HuH-7.5 (cell line): ENCODE measurements at places on chromosomes 2 and 18.

DNA sequence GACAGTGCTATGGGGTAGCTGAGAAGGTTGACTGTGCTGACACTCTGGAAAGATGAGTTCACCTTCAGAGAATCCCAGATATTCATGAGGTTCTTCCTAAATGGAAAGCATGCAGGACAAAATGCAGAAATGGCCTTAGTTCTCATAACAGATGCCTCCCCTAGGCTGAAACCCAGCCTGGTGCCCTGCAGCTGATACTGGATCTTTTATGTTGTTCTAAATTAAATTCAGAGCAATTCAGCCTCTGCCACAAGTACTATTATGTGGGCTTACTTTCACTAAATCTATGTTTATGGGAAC is 172.0 kb upstream of the SERPINE2 start:
- DNase-seq, result no peak

GRCh38 chr18:3184275-3184963 is 35.3 kb downstream of the MYOM1 start:
- DNase-seq, result no peak

- no peak for DNase-seq
Observed at GRCh38 chr2:14420851-14421250, 211.7 kb upstream of the LRATD1 start.

DNA sequence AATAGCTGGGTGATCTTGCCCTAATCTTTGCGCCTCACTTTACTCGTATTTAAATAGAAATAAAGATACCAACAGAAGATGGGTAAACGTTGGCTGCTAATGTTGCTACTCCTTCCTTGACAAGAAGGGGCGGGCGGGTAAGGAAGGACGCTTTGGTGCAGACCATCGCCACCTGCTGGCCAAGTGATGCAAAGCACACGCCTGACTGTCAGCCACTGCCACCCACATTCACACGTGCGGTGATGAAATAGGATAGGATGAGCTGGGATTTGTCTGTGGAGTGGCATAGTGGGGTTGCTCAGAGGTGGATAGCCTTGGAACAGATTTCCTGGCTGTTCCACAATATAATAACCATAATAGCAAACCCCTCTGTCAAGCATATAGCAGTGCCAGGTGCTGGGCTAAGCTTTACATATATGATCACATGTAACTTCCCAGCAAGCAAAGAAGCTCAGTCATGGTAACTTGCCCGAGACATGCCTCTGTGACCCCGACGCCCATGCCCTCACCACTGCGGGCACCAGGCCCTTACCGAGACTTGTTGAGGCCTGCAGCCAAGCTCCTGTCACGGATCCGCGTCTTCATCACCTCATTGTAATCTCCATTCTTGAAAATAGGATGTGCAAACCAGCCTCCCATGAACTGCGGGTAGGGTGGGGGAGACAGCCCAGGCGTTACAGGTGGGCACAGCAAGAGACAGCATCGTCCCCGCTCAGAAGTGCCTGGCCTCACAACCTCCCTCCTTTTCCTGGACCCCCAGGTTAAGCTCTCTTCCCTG is 39.3 kb downstream of the LCT start:
- peak; percentile 72 for DNase-seq

GRCh38 chr2:1781291-1782080 is 37.2 kb upstream of the PXDN start:
- no peak for DNase-seq

DNA sequence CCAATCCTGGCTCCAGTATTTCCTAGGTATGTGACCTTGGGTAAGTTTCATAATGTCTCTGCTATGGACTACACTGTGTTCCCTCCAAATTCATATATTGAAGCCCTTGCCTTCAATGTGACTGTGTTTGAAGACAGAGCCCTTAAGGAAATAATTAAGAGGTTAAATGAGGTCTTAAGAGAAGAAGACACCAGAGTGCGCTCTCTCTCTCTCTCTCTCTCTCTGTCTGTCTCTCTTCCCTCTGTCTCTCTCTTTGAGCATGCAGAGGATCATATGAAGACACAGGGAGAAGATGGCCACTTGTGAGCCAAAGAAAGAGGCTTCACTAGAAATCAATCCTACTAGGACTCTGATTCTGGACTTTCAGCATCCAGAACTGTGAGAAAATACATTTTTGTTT is 52.2 kb downstream of the NXPH2 start:
- DNase-seq, result no peak

GRCh38 chr2:10269711-10270610 is 32.7 kb upstream of the HPCAL1 start:
- DNase-seq, result no peak
